ENCODE measurements at places on chromosomes 2 and 18. TPM values are rescaled to one million over a fixed set of nuclear protein-coding genes. Genes with fewer than 3 reads are reported as not detected.

MOCOS gene
- 1.9 TPM for total RNA-seq

INSIG2 gene
- 9.1 TPM for total RNA-seq

TTC27 gene
- total RNA-seq = 33.3 TPM

TCF7L1 gene
- total RNA-seq = 0.72 TPM

KDSR gene
- 23.3 TPM for total RNA-seq

- no peak for DNase-seq
These were observed 499.5 kb upstream of the CHAC2 start for GRCh38 chr2:53268086-53268485.

- no peak for DNase-seq
These were observed 12.3 kb downstream of the LIMS2 start for GRCh38 chr2:127662937-127663565.

- DNase-seq = no peak
These were observed 107.7 kb upstream of the ATP8B1 start for GRCh38 chr18:57910817-57911216.

GRCh38 chr2:134228493-134228903, 25.4 kb upstream of the MGAT5 start:
- DNase-seq = no peak

DNA sequence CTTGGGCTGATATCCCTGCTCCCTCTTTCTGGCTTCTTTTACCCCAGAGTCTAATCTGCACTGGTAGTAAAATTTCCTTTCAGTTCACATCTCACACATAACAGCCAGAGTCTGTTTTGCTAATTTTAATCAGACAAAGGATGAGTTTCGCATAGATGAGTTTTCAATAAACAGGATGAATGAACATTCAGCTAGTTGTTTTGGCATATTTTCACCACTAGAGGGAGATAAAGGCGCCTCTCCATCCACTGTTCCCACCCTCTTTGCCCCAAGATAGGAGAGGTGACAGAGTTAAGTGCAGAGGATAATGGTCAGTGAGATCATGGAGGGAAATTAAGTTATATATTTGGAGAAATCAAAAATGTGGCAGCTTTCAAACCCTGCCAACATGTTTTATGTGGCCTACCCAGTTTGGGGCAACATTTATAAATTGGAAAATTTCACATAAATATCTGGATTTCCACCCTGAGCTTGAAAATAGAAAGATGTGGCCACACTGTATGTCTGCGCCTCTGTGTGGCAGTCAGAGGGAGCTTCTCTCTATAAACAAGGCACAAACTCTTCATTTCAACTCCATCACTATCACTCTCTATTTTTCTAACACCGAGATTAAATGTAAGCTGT, 48.5 kb upstream of the DTNA start:
- DNase-seq = peak; percentile 51

DNA sequence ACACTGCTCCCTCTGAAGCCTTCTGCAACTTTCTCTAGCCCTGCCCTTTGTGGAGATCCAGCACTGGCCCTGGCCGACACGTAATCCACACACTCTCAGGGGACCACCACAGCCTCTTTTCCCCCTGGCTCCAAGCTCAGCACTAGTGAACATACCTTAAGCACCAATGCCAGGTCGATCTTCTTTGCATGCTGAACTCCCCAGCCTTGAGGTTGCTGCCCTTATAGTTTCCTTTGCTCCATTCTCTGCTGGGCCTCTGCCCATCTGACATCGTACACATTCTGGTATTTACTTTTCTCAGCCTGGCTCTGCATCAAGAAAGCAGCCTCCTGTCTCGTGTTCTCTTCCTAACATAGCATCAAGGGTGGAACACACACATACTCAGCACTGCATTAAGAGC, 361.5 kb downstream of the LPIN1 start:
- DNase-seq = peak; percentile 45

GRCh38 chr2:111054791-111055691, 65.7 kb upstream of the BCL2L11 start:
- DNase-seq = no peak

DNA sequence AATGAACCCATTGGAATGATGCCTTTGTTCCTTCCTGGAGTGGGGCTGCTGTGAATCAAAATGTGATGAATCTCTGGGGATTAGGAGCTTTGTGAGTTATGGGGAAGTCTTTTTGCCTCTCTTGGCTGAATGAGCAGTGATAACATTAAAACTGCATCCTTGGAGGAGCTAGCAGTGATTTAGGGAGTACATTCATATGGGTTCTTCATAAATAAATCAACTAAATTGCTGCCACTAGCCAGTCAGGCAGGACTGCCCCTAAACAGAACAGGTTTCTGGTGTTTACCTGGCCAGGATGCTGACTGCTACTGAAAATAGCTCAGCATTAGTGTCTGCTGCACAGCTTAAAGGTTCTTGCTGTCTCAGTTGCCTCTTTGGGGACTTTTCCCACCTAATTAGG, 244.5 kb upstream of the MEX3C start:
- no peak for DNase-seq

DNA sequence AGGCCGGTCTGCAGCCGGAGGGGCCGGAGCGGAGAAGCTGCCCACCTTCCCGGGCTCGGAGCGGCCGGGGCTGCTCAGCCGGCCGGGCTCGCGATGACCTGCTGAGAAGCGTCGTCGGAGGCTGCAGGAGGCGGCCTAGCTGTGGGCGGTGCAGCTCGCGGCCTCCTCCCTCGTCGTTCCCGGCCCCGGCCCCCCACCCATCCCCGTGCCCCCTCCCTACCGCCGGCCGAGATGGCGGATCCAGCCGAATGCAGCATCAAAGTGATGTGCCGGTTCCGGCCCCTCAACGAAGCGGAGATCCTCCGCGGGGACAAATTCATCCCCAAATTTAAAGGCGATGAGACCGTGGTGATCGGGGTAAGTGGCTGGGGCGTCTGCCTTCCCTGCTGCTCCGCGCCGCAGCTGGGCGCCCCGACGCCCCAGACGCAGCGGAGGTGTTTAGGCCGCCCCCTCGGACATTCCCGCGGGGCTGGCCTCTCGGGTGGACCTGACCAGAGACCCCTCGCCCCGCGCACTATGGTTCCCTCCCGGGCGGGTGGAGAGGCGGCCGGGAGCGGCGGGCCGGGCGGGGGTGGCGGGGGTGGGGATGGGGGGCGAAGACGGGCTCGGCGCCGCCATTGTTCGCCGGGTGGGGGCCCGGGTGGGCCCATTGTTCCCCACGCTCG, 492 bp downstream of the KIF5C start:
- no peak for DNase-seq

DNA sequence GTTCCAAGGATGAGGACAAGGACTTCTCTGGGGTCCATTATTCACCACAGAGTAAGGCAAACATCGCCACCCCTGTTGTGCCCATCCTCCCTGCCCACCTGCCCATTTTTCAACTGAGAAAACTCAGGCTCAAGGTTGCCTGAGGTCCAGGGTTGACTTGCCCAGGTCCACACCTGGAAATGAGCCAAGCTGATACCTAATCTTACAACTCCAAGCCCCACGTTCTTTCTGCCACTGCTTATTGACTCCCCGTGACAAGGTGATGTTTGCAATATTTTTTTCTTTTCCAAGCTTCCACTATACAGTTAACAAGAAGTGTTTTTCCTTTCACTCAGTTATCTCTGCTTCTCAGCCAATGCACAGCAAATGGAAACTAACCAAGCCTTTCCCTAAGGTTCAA, 39.0 kb downstream of the RNF152 start:
- no peak for DNase-seq
